ENCODE measurements at places on chromosomes 1 and 21. TPM values are rescaled to one million over a fixed set of nuclear protein-coding genes. Genes with fewer than 3 reads are reported as not detected.

Gene LY9
- total RNA-seq, result not detected

Gene PLPPR4
- total RNA-seq, result 10.5 TPM

Gene AGMAT
- total RNA-seq, result 2.6 TPM

Gene NEXN
- 6.0 TPM for total RNA-seq

Gene TEX38
- not detected for total RNA-seq

Gene TSPAN1
- total RNA-seq, result 0.47 TPM

Gene PDZK1
- total RNA-seq, result 8.8 TPM

Gene ZNF669
- 13.4 TPM for total RNA-seq

Gene SLAMF9
- total RNA-seq, result not detected

Gene S100A14
- total RNA-seq, result not detected

Gene SNX7
- total RNA-seq, result 62.8 TPM

Gene WNT3A
- total RNA-seq, result not detected

Gene IRF6
- 0.39 TPM for total RNA-seq

Gene BNIPL
- total RNA-seq, result 0.10 TPM

Gene C4BPB
- total RNA-seq, result not detected

Gene FNDC5
- total RNA-seq, result 0.49 TPM

Gene CDA
- 1.1 TPM for total RNA-seq

Gene IGSF3
- 24.9 TPM for total RNA-seq

DNA sequence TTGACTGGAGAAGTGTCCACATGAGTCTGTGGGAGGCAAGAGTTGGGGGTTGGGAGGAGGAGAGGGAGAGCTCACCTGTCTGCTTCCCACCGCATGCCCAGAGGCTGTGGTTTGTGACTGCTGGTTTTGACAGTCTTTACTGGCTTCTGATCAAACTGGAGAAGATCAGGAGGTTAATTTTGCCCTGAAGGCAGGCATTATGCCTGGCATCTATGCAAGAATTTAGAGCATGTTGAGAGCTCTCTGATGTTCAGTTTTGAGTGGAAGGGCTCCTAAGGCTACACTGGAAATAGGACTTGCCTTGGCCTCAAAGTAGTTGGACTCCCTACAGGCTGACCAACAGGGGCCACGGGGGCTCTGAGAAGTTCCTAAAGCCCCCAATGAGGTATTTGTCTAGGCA, 101.6 kb downstream of the TLR5 start:
- DNase-seq, result peak; percentile 86

GRCh38 chr1:15989776-15990175, 13.9 kb upstream of the ZBTB17 start:
- no peak for DNase-seq

DNA sequence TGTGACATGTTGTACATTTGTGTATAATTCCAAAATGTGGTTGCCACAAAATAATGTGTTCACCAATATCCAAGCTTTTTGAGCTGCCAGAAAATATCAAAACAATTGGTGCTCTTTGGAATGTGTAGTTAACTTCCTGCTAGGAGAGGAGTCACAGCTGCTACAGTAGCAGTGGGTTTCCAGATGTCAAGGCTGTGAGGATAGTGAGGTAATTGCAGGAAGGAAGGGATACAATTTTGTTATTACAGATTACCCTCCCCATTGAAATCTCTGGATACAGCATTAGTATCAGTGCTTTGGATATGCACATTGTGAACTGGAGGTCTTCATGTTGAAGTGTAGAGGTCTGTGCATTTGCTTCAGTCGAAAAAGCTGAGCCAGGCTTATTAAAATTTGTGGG, 253.2 kb downstream of the PTPRC start:
- DNase-seq, result peak; percentile 56

- DNase-seq, result no peak
These were observed 2.6 kb upstream of the GLUL start for GRCh38 chr1:182394055-182394775.

GRCh38 chr1:230083746-230084407, 16.8 kb downstream of the GALNT2 start:
- no peak for DNase-seq

- DNase-seq, result peak; percentile 60
These were observed 627.4 kb upstream of the NR5A2 start for GRCh38 chr1:199399996-199400724.

DNA sequence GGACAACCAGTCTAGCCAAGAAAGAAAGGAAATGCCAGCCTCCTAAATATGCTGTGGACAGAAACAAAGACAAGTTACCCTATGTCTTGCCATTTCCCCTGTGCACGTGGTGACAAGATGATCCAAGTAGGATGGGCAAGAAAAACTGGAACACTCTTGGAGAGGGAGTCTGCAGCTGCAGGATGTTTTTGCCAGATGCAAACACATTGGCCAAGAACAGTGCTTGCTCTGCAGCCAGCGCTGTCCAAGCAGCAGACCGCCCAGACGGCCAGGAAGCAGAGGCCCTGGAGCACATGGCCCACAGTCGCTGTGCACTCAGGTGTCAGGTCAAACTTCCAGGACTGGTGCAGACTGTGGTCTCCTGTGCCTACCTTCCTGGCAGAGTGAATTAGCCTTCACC, 189.3 kb downstream of the SLC35F3 start:
- no peak for DNase-seq

- DNase-seq, result no peak
These were observed 1.8 kb downstream of the ADGRB2 start for GRCh38 chr1:31762323-31762722.

DNA sequence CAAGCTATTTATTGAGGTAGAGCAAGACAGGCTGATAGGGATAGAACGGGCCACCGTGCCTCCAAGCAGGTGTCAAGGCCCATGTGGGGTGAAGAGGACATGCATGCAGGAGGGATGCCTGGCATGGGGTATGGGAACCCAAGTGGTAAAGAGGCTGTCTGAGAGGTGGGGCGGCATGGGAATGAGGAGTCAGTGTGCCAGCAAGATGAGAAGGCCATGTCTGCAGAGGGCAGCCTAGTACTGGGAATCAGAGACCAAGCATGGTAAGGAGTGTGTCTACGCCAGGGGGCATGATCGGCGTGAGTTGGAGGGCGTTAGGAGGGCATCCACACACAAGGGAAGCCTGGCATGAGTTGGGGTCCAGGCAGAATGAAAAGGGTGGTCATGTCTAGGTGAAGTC, 303.7 kb upstream of the PLD5 start:
- DNase-seq, result no peak

DNA sequence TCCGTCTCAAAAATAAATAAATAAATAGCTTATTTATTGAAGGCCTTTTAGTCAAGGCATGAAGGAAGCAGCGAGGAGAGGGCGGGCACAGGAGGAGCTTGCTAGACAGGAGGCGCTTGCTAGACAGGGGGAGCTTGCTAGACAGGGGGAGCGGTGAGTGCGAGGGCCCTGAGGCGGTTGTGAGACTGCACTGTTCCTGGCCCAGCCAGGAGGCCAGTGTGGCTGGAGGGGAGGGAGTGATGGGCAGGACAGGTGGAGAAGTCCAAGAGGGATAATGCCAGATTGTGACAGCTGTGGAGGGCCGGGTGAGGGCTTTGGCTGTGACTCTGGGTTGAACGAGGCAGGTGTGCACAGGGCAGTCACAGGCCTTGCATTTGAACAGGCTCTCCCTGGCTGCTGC, 18.2 kb downstream of the KIF17 start:
- DNase-seq, result no peak

DNA sequence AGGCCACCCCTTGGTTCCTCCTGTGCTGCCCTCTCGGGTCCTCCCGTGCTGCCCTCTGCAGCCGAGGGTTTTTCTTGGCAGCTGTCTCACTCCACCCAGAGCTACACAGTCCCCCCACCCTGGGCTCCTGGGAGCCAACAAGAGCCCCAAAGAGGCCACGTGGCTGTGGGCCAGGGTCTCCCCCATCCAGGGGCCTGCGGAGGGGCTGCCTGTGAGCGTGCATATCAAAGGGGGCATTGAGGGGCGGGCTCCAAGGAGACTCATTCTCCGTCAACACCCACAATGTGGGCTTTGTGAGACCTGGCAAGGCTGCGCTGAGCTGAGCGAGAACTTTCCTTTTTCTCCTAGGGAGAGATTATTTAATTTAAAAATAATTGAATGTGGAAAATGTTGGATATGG, 108.7 kb upstream of the ARHGEF16 start:
- no peak for DNase-seq

GRCh38 chr1:40662864-40663263, 2.6 kb downstream of the RIMS3 start:
- peak; percentile 82 for DNase-seq

GRCh38 chr1:157439302-157439954, 112.9 kb downstream of the FCRL5 start:
- DNase-seq, result no peak

DNA sequence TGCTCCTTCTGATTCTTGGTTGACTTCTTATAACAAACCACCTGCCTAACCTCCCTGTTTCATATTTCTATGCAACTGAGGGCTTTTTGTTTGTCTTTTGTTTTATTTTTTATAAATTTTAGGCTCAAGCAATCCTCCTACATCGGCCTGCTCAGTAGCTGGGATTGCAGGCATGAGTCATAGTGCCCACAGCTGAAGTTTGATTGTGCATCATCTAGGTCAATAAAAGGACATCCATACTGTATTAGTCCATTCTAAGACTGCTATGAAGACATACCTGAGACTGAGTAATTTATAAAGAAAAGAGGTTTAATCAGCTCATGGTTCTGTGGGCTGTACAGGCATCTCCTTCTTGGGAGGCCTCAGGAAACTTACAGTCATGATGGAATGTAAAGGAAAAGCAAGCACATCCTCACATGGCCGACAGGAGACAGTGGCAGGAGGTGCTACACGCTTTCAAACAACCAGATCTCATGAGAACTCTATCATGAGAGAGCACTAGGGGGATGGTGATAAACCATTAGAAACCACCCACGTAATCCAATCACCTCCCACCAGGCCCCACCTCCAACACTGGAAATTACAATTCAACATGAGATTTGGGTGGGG, 285.0 kb downstream of the SIPA1L2 start:
- peak; percentile 61 for DNase-seq

GRCh38 chr1:211329764-211330201, 3.1 kb downstream of the TRAF5 start:
- no peak for DNase-seq

DNA sequence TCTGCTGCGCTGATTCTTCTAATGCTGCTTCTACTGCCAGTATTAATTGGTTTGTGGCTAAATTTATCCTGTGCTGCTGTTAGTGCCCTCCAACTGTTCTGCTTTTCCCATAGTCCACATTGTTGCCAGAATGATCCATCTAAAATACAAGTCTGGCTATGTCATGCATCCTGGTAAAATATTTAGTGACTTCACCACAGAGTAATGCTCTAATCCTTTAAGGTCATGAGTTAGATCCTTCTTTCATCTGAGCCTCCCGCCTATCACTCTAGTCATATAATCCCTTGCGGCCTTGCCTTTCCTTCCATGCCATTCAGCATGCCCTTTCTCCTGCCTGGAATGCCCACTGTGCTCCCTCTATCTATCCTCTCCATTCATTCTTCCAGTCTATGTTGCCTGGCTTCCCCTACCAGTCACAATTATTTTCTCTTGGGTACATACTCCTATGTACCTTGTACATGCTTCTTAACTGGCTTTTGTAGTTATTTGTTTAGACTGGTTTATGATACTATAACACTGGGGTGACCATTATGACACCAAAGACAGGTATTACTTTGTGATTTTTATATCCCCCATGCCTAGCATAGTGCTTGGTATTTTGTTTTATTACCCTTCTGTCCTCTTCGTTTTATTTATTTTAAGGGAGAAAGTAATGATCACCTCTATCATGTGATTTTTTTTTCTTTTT, 144.0 kb downstream of the MAGI3 start:
- peak; percentile 89 for DNase-seq

GRCh38 chr1:223079498-223079897, 63.5 kb downstream of the TLR5 start:
- DNase-seq, result no peak

GRCh38 chr1:42183210-42183956, 18.8 kb upstream of the GUCA2A start:
- no peak for DNase-seq

DNA sequence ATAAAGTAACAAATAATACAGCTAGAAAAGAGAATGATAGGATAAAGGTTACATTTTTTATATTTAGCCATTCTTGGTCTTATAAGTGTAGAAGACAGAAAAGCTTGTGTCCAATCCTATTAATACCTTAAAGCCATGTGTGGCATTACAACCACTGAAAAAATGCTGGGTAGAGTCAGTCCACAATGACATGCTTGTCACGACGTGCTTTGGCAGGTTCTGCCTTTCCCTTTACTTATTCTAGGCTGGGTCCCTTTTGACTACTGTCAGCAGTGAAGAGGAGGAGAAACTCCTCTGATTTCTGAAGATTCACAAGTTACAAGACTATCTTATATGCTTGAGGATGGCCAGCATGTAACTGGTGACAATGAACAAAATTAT, 14.6 kb upstream of the AIM2 start:
- DNase-seq, result peak; percentile 49

DNA sequence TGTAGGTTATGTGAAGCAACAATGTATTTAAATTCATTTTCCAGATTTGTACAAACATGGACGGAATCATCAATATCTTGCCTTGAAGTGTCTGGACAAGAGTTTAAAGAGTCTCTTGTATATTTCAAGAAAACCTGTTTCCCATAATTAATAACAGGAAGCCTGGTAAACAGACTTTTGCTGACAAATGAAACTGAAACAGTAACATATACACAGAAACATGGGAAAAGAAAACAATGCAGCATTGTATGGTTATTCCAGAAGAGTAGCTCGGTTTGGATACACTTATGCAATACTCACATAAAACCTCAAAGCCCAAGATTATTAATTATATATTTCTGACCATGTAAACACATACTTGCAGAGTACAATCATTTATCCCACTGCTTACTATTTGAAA, 265.5 kb downstream of the PTPRC start:
- DNase-seq, result peak; percentile 46

- DNase-seq, result peak; percentile 95
These were observed 30.0 kb downstream of the ARHGEF10L start for GRCh38 chr1:17569200-17570139.

DNA sequence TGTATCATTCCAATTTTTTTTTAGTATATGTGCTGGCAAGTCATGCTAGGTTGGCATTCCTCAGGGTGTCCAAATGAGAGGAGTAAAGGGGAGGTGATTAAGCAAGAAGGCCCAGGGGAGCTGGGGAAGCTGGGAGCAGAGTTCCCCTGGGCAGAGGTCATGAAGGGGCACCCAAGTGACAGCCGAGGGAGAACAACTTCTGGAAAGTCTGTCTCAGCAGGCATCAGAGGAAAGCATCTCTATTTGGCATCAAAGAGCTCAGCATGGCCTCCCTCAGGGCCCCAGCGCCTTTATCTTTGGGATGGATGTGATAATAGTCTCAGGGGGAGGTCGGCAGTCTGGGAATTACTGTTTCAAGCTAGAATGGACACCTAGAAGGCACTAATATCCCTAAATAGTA, 5.0 kb upstream of the ENO1 start:
- no peak for DNase-seq

- no peak for DNase-seq
These were observed 311.2 kb upstream of the VAMP3 start for GRCh38 chr1:7459914-7460313.

DNA sequence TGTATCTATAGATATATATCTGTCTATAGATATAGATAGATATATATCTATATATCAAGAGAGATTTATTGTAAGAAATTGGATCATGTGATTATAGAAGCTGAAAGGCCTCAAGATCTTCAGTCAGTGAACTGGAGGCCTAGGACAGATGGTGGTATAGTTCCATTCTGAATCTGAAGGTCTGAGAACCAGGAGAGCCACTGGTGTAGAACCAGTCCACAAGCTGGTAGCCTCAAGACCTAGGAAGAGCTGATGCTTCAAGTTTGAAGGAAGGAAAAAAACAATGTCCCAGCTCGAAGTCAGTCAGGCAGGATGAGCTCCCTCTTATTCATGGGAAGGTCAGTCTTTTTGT, 213.2 kb upstream of the JUN start:
- no peak for DNase-seq
